ENCODE measurements at places on chromosomes 3 and 15.

- DNase-seq: no peak
Measured at GRCh38 chr3:143975554-143976152, 4.0 kb downstream of the DIPK2A start.

DNA sequence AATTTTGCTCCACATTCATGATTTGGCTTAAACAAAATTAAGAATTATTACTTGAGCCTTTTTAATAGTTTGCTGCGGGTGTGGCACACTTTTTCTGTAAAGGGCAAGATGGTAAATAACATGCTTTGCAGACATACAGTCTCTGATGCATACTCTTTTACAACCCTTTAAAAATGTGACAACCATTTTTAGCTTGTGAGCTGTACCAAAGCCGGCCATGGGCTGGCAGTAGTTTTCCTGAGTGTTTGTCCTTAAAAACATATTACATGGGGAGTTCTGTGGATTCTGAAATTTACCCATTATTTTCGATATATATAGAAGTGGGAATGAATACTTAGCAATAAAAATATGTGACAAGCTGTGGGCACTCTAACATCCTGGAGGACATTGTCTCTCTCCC is 163.4 kb downstream of the FNDC3B start:
- no peak for DNase-seq

DNA sequence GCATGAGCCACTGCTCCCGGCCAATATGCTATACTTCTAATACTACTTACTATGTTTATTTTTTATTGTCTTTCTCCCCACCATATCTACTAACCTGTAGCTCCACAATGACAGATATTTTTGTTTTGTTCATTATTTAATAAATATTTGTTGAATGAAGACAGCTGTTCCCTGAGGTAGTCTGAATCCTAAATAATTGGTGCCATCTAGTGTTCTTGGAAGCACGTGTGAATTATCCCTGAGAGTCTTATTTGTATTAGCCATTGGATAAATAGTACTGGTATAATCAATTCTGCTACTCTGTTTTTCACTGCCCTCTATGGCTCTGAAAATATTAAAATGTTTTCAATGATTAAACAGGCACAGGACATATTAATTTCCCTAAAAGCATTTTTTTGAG is 5.6 kb upstream of the APPL1 start:
- DNase-seq: no peak

DNA sequence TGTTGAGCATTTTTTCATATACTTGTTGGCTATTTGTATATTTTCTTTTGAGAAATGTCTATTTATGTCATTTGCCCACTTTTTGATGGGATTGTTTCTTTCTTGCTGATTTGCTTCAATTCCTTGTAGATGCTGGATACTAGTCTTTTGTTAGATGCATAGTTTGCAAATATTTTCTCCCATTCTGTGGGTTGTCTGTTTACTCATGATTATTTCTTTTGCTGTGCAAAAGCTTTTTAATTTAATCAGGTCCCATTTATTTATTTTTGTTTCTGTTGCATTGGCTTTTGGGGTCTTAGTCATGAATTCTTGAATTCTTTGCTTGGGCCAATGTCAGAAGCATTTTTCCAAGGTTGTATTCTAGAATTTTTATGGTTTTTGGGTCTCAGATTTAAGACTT is 251.7 kb downstream of the WNT5A start:
- no peak for DNase-seq

DNA sequence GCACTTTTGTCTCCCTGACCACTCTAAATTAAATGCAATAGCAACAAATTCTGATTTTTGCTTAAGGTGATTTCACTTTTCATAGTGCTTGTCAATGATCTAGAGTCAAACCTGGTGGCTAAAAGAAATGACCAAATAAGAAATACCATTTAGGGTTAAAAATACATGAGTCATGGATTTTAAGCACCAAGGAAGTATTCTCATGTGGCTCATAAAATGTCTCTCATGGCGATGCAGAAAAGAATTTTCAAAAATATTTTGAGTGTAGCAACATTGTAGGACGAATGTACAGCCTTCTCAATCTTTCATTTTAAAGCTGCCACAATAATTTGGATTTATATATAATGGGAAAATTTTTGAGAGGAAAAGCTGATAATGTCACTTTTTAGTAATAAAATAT is 193.6 kb downstream of the EPHA3 start:
- DNase-seq: no peak

DNA sequence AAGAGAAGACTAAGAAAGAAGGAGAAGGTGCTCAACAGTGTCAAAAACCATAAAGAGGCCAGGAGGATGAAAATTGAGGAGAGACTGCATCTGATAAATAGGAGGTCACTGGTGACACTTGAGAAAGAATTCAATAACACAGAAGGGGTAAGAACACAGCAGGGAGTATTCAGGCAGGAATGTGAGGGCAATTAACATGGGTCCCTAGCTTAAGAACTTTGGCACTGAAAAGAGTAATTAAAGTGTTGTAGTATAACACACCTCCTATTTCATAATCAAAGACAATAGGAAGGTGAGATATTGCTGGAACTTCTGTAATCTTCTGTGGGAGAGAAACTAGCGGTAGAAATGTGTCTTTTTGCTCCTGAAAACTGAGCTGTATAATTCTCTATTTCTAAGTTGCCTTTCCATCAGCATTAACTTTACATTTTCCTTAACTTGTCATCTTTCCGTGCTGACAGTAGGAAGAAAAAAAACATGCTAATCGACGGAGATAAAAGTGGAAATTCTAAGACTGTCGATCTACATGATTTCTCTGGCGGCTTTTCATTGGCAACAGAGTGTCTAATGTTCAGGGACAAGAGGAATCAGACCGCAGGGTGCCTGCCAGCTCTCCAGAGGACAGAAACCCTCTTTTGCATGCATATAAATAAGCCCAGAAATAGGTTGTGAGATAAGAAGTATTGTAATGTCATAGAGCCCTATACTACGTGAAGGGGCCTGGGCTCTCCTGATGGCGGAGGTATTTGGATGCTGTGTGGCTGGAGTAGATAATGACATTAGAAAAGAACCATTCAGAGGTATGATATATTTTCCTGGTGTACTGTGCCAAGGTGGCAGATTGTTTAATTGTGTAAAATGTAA is 147.9 kb upstream of the GAP43 start:
- no peak for DNase-seq

DNA sequence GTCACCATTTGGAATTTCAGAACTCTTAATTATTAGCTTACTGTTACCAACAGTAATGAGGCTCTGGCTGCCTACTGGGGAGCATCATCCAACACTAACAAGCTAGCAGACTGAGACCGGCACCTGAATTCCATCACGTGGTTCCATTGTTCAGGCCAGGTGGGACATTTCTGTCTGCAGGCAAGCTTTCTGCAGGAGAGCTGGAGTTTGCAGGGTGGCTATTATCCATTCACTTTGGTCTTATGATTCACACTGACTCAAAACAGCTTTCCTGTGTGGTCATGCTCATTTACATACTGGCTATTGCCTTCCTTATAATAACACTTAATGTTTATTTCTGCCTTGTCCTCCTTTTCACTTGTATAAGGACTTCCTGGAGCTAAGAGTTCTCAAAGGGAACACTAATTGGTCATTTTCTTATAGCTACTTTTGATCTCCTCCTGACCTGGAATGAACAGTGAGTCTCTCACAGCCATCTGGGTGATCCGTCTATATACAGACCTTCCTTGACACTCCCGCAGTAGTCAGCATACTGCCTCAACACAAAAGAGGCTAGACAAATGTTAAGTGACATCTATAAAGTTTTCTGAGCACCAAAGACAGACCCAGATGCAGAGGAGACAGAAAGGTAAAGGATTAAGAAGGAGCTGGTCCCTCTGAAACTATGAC is 695.4 kb downstream of the FHIT start:
- no peak for DNase-seq

- no peak for DNase-seq
Measured at GRCh38 chr15:75001310-75001709, 5.9 kb downstream of the SCAMP5 start.

GRCh38 chr15:40562691-40563090 is 2.2 kb downstream of the CCDC32 start:
- no peak for DNase-seq

GRCh38 chr3:185176750-185177359 is 24.0 kb upstream of the C3orf70 start:
- DNase-seq: peak; percentile 24

DNA sequence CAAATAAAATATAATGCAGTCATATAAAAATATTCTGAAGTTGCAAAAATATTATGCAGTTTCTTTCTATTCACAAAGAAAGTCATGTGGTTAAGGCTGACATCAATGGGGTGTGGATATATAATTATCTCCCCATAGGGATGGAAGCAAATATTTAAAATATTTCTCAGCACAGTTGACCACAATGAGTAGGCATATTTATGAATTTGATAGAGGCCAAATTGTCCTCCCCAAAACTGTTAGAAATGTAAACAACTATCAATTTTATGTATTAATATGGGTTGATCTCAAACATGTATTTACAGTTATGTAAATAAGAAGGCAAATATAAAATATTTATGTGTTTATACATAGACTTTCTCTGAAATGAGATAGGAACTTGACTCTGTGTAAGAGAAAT is 246.0 kb upstream of the CBLB start:
- DNase-seq: no peak

GRCh38 chr3:64094713-64095079 is 71.4 kb upstream of the PSMD6 start:
- no peak for DNase-seq

DNA sequence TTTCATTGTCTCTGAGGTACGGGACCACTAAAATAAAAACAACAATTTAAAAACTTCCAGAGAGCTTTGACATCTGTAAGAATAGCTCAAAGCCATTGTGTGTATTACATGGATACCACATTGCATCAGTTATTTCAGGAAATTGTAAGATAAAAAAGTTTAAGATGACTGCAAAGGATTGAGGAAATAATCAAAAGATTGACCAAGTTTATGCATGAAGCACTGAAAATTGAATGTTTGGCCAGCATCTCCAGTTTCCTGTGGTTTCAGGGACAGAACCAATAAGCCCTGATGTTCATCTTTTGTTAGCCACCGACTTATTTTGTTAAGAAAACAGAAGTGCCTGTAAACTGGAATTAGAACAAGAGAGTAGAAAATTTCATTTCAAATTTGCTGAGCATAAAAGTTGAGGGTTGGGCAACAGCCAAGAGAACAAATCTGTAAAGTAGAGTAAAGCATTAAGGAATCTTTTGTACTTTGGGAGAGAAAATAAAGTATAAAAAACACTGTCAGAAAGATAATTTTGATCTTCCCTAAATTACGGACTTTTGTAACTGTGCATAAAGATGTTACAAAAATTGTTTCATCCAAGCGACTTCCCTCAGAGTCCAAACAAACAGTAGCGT is 211.5 kb upstream of the P2RY1 start:
- DNase-seq: no peak

DNA sequence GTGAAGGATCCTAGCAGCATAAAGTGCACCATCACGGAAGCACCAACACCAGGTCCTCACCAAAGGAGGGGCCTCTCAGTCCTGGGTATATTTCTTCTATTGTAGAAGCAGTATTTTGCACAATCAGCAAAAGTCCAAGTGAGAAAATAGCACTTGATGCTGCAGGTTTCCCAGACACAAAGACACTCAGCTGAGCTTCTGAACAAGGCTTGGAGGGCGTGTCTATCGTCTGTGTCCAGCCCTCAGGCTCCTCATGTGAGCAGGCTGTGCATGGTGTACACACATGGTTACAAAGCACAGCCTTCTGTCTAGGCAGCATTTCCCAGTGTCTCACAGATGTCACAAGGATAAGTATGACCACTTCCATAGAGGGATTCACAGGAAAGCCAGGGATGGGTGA is 98.3 kb upstream of the SPATA12 start:
- no peak for DNase-seq

DNA sequence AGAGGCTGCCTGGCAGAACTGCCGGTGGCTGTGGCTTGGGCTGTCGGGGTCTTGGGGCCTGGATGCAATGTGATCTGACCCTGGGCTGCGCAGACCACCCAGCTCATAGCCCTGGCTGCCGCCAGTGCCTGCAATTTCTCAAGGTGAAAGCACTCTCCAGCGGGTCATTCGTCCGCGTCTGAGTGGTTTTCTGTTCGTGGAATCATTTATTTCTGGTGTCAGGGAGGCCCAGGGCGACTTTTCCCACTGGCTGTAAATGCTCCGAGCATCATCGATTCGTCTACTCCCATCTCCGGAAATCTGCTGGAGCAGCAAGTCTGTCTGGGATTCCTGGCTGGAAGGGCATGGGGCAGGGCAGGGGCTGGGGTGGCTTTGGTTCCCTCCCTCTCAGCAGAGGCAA is 40.6 kb upstream of the ADPGK start:
- DNase-seq: no peak

- no peak for DNase-seq
Measured at GRCh38 chr15:21270474-21270873, 169.8 kb downstream of the POTEB3 start.

DNA sequence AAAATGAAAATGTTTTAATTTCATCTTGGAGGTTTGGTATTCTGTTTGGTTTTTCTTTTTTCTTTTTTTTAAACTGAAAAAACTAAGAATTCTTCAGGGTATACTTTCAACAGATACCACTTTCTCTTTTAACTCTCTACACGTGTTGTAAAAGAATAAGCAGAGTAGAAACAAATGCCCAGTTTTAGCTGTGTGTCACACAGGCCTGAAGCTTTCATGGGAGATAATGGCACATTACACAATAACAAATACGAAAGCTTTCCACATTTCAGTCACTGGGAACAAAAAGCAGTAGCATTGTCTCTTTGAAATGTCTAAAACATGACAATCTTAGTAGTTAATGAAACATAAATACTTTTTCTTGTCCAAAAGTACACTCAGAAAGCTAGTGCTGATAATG is 818.5 kb downstream of the TBL1XR1 start:
- DNase-seq: no peak

DNA sequence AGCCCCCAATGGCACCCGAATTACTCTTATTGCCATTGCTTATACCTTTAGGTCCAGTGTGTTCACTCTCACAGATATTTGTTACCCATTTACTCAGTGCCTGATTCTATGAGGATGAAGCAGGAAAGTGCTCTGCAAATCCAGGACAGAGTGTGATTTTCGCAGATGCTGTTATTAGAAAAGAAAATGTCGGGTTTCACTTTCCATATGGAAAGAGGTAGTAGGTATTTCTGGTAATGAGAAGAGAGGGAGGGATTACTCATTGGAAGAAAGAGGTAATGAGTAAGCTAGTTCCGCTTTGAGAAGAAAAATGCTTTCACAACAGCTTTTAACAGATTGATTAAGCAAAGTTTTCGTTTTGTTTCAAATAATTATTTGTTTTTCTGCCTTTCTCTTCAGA is 336.3 kb upstream of the CFAP20DC start:
- no peak for DNase-seq

GRCh38 chr15:39908186-39908585 is 11.9 kb downstream of the GPR176 start:
- no peak for DNase-seq

GRCh38 chr3:37997342-37997741 is 6.8 kb downstream of the VILL start:
- DNase-seq: no peak

DNA sequence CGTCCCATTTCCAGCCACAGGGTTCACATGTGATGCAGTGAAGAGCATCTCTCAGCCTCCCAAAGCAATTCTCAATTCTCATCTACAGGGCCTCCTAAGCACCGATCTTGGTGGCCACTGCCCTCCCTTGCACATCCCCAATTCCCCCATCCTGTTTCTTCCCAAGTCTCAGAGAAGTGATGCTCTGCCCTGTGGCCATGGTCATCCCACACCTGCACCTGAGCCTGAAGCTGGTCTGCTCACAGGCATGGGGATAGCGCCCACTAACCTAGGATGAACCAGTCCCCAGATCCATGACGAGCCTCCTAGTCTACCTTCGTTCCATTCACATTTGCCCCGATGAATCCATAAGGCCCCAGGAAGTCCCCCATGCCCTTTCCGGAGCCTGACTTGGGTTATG is 201.5 kb downstream of the UACA start:
- DNase-seq: no peak
